Mesenchymal stem cell (in vitro differentiated cells and primary cell): ENCODE measurements at places on chromosomes 6 and 20.

GRCh38 chr6:50278663-50279062 lies 228.9 kb upstream of the DEFB112 start:
- DNase-seq: peak; percentile 7

DNA sequence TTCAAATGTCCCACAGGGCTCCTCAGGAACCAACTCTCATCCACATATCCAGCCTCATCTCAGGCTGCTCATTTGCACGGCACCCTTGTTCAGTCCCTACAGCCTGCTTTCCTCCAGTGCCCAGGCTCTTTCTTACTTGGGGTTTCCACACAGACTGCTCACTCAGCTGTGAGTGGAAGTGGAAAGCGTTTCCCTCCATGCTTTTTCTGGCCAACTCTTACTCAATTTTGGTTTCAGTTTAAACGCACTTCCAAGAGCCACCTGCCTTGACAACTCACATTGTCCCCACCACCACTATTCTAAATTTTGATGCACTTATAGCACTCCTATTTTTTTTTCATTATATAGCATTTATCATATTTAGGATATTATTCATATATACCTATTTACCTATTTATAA lies 367.1 kb downstream of the PKHD1 start:
- DNase-seq: no peak

DNA sequence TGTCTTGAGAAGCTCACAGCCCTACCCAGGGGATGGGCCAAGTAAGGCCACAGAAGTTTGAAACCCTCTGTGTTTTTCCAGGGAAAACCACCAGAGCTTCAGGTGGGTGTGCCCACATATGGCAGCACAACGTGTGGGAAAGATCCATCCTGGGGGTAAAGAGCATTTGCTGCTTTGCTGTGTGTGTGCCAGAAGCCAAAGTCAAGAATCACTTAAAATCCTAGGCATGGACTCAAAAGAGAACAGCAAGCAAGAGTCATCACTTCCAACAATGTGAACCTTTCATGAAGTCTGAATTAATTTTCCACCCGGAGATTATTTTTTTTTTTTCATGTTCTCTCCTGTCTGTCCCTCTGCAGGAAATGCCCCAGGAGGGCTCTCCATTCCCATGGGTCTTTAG lies 308.2 kb upstream of the SGK1 start:
- no peak for DNase-seq

GRCh38 chr6:157539900-157540752 lies 159.1 kb downstream of the ZDHHC14 start:
- no peak for DNase-seq

GRCh38 chr6:56838965-56839364 lies 115.9 kb upstream of the BEND6 start:
- DNase-seq: no peak

DNA sequence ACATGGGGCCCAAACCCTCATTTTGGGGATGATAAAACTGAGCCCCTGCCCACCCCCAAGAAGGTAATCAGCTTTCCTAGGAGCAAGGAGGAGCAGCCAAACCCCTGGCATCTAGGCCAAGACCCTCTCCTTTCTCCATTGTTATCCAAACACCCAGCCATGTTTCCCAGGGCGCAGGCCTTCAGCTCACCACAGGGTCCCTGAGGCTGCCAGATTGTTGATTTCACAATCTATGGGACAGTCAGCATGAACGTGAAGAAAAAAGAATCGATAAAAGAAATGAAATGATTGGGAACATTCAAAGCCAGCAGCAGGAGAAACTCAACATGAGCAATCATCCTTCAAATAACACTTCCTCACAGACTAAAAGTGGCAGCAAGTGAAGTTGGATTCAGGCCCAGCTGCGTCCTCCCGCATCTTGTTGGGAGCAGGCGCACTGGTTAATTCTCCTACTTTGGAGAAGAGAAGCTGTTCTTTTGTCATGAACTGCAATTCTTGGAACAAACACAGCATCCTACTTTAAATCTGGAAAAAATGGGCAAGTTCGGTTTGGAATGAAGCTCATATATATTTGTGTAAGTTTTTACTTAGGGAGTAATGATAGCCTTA lies 241.8 kb upstream of the PRDM1 start:
- no peak for DNase-seq

DNA sequence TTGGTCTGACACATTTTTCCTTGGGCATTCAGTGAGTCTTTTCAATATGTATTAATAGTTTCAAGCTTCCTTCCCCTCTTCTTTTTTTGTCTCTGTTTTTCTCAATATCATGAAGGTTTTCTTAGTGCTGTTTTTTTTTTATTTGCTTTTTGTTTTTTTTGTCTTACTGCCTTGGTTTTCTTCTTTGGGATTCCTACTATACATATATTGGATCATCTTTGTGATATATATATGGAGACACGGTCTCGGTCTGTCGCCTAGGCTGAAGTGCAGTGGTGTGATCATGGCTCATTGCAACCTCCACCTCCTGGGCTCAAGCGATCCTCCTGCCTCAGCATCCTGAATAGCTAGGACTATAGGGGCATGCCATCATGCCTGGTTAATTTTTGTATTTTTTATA lies 43.8 kb downstream of the NCOA3 start:
- no peak for DNase-seq

DNA sequence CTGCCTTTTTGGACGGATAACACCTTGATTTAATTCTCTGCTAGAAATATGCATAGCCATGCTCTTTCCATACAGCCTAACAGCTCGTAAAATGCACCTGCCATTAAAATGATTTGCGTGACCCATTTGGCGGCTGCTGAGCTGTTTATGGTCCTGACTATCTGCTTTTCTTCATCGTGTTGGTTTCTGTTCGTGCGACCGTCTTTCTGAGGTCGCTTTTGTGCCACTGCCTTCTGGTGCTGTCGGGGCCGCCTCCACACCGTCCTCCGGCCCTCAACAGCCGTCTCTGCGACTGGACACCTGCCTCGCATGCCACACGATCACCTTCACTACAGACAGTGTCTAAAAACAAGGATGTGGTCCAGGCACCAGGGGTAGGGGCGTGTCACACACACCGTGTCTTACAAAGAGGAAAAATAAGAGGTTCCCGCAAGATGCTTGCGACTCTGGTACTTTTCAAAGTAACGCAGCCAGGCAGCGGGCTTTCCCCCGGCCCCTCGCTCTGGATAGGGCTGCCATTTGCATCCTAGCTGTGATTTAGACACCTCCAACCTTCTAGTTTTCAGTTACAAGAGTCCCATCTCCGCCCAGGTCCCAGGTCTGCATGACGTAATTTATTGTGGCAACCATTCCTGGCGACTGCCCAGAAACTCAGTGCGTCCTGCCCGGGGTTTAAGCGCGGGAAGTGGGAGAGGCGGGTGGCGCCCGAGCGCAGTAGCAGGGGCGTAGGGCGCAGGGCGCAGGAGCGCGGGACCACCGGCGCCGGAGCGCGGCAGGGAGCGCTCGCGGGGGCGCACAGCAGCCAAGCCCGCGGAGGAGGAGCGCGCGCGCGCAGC lies at the start of gene STMND1:
Gene STMND1, plus strand, starts transcription at position 629 of the 836 bp plus-strand sequence. CDS start 208 bp downstream, outside the sequence.
- DNase-seq: peak; percentile 36
